PC-3 (cell line): ENCODE measurements at places on chromosomes 5 and 9. TPM values are rescaled to one million over a fixed set of nuclear protein-coding genes. Genes with fewer than 3 reads are reported as not detected.

TAF1L gene
- 0.23 TPM in 1 of 2 replicates, not detected in the other for total RNA-seq

ZFP2 gene
- total RNA-seq = 0.07 TPM in 1 of 2 replicates, not detected in the other

CCDC192 gene
- total RNA-seq = not detected in 2 replicates

DNA sequence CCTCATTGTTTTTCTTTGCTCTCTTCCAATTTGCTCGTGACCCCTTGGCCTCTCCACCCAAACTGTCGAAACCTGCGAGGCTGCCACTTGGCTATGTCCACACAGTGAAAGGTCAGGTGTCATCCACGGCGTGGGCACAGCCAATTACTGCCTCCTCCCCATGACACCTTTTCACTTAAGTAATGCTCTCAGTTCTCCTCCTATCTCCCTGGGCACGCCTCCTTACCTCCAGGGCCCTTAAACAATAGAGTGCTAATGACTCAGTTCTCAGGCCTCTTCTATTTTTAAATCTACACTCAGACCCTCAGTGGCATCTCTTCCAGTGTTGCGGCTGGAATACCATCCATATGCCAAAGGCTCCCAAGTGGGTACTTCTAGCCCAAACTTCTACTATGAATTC is 256.8 kb downstream of the ROR2 start:
- no peak overlapping the region for H3K4me3 ChIP-seq
- DNase-seq = no peak
- H3K27me3 ChIP-seq = no peaks in the 10 kb centered on the region

GRCh38 chr9:89536145-89536574 is 38.2 kb upstream of the SEMA4D start:
- no peaks in the 10 kb centered on the region for H3K36me3 ChIP-seq
- no peak overlapping the region for H3K4me3 ChIP-seq
- no peak for DNase-seq
- H3K27me3 ChIP-seq = no peaks in the 10 kb centered on the region
- H3K4me1 ChIP-seq = no peaks in the 10 kb centered on the region

GRCh38 chr5:89967771-89968444 is 441.6 kb downstream of the CETN3 start:
- no peak overlapping the region for H3K4me3 ChIP-seq
- no peaks in the 10 kb centered on the region for H3K4me1 ChIP-seq
- peak; percentile 28 for DNase-seq
- no peak overlapping the region for H3K27ac ChIP-seq
- no peaks in the 10 kb centered on the region for H3K27me3 ChIP-seq
- H3K36me3 ChIP-seq = no peaks in the 10 kb centered on the region

GRCh38 chr5:32193591-32193990 is 19.5 kb upstream of the GOLPH3 start:
- peak; percentile 85 for DNase-seq
- peaks cover 10% of the 10 kb centered on the region; the same call in 1 of the 2 replicates for H3K4me1 ChIP-seq
